AML-193 (cell line): ENCODE measurements at places on chromosomes 7 and 10.
A peak's percentile ranks its signal among the peaks of the same experiment; 100 is the strongest.

DNA sequence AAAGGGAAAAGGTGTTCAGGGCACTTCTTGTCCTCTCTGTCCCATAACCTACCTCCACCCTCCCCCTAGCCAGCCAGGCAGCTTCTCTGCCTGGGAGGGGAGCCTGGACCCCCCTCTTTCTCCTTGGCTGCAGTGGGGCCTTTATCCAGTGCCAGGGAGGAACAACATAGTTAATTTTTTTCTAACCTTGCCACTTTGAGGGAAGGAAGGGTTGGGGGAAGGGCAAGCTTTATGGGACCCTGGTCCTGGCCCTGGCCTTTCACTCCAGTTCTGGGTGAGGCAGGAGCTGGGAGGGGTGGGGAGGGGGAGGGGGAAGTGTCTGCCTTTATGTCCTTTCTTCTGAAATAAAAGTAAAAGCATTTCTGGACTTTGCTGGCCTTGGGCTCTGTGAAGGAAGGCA lies 4.5 kb downstream of the VGF start:
- DNase-seq: no peak

DNA sequence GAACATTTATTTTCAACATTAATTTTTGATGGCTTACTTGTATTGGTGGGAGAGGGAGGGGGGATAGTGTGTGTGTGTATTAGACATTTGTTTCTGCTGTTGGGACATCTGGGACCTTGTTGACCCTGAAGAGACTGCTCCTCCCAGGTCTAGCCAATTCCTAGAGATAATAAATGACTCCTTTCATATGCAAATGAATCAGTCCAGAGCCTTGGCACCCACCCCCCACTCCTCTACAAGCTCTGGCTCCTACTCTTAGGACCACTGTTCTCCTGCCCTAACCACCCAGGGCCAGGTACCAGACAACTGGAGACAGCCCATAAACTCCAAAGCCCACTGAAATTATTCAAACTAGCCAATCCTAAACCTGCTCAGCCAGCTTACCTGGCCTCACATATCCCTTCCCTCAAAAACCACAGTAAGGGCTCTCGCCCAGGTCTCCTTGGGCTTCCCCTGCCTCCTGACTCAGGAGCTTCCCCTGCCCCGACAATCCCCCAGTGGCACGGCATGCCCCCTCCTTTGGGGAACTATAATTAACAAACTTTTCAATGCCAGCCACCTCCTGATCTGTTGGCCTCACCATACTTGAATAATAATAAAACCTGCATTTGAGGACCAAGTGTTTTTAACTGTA lies 233.3 kb downstream of the ELMO1 start:
- no peak for DNase-seq

GRCh38 chr7:151245360-151246101 lies 3.0 kb downstream of the SMARCD3 start:
- peak; percentile 20 for DNase-seq

GRCh38 chr7:23247603-23248335 lies 1.2 kb downstream of the GPNMB start:
- DNase-seq: no peak

- no peak for DNase-seq
Observed at GRCh38 chr10:75718991-75719390, 287.6 kb downstream of the LRMDA start.

- DNase-seq: no peak
Observed at GRCh38 chr10:29714096-29714874, 79.5 kb upstream of the SVIL start.

- DNase-seq: no peak
Observed at GRCh38 chr10:23417254-23417653, 21.6 kb upstream of the OTUD1 start.

DNA sequence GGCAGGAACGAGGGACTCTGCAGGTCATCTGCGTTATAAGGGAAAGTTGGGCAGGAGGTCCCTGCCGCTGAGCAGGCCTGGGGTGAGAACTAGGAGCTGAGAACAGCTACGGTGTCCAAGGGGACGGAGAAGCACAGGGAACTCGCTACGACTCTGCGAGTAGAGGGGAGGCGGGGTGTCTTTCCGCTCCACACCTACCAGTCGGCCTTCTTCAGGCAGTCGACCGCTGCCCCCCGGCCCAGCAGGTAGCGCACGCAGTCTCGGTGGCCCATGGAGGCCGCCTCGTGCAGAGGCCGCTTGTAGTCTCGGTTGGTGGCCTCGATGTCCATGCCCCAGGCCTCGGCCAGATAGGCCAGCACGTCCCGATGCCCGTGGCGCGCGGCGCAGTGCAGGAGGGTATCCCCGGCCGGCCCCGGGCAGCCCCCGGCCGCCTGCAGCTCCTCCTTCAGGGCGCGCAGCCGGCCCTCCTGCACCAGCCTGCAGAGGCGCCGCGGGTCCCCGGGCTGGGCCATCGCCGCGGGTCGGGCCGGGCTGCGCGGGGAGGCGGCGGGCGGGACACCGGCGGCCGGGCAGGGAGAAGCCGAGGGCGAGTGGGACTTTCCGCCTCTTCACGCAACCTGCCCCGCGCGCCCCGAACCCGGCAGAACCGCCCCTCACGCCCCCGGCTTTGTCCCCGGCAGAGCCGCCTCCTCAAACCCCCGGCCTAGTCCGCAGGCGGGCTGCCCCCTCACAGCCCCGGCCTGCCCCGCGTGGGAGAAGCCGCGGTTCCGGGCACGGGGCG lies 660 bp downstream of the ANKRD16 start:
- DNase-seq: no peak

DNA sequence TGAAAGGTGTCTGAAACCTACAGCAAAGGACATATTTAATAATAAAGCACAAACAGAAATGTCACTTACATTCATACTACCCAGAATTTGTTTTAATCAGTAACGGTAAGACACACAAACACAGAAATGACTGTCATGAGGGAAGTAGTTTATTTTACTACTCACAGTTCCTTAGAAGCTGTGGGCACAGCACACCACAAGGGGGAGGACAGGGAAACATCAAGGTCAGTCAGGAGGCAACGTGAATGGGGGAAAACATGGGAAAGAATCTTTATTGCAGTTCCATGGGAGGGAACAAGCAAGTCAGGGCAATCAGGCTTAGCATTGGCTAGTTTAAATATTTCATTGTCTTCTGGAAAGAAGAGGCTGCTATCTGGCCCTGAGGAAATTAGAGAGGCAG lies 123.8 kb upstream of the PDSS1 start:
- no peak for DNase-seq

DNA sequence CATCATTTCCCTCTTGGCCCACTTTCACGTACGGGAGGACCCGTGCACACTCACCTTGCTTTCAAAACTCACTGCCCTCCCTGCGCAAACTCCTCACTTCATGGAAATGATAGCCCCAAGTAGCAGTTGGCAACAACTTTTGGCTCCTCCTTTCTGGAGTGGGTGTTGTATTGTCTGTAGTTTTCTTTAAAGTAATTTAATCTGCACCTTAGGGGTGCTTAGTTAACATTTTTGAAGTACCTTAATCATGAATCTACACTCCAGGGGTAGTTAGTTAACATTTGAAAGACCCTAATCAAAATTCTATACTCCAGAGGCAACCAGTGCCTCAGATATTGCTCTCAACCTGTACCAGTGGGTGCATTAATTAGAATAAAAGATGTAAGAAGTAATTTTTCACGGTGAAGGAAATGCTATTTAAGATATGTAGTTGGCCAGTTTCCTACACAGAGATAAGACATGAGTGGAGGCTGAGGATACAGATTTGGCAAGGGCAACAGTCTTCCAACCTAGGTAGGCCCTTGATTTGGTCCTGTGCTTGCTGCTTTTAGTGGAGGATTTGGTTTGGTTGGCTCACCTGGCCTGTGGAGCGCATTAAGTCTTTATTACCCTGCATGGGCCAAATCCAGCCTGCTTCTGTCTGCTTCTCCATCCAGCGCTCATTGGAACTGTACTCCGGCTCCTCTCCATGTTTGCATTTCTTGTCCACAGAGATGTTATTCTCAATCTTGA lies 93.0 kb downstream of the EXOC4 start:
- no peak for DNase-seq

GRCh38 chr7:117808341-117808757 lies 64.9 kb downstream of the CTTNBP2 start:
- DNase-seq: no peak

- no peak for DNase-seq
Observed at GRCh38 chr7:30223896-30224295, 60.5 kb upstream of the ZNRF2 start.

DNA sequence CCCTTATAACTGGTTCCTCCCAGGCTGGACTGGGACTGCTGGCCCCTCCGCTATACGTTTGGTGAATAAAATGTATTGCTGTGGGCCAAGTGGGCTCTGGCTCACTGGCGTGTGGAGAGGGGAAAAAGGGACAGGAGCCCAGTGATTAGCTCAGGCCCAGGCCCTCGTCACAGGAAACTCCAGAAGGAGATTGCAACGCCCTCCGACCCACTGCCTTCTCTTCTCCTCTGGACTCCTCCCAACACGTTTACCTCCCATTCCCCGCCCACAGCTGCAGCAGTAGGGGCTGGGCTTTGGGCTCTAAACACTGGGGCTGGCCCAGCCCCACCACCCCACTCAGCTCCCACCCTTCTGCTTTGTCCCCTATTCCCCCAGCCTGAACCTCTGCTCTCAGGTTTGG lies 173.9 kb downstream of the NEURL1 start:
- no peak for DNase-seq

GRCh38 chr7:1027242-1028043 lies 16.9 kb upstream of the GPR146 start:
- no peak for DNase-seq

GRCh38 chr10:28938745-28939144 lies 261.4 kb downstream of the BAMBI start:
- no peak for DNase-seq

DNA sequence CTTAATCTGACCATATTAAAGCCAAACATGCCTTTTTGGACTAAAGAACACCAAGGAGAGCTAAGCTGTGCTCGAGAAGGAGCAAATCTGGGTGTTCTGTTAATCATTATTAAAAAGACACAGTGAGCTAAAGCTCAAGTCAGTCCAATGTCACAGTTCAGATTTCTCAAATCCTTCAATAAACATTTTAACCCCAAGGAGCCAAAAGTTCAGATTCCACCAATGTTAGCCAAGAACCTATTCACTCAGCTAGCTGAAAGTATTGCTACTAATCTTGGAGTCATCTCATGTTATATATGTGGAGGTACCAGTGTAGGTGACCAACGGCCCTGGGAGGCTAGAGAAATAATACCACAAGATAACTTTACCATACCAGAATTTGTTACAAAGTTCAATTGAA lies 14.5 kb upstream of the ZNF33B start:
- DNase-seq: no peak

- no peak for DNase-seq
Observed at GRCh38 chr7:86209036-86209435, 434.7 kb upstream of the GRM3 start.

DNA sequence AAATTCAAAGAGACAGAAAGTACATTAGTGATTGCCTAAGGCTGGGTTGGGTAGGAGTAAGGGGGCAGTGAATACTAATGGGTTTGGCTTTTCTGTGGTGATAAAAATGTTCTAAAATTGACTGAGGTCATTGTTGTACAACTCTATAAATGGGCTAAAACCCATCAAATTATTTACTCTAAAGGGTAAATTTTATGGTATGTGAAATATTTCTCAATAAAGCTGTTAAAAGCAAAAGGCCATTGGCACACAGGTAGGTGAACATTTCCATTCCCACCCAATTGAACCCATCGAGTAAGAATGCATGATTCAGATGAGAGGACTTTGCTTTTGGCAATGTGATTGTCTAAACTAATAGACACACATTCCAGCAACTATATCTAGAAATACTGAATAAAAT lies 579.4 kb downstream of the GATA3 start:
- no peak for DNase-seq

- DNase-seq: no peak
Observed at GRCh38 chr10:58867683-58868082, 308.8 kb upstream of the PHYHIPL start.

GRCh38 chr7:131602304-131602993 lies 46.0 kb upstream of the PODXL start:
- no peak for DNase-seq

- DNase-seq: no peak
Observed at GRCh38 chr10:80152820-80153219, 20.3 kb downstream of the PLAC9 start.

GRCh38 chr7:104927055-104927454 lies 87.0 kb upstream of the KMT2E start:
- no peak for DNase-seq

GRCh38 chr10:36469585-36469984 lies 655.8 kb upstream of the ANKRD30A start:
- DNase-seq: no peak

DNA sequence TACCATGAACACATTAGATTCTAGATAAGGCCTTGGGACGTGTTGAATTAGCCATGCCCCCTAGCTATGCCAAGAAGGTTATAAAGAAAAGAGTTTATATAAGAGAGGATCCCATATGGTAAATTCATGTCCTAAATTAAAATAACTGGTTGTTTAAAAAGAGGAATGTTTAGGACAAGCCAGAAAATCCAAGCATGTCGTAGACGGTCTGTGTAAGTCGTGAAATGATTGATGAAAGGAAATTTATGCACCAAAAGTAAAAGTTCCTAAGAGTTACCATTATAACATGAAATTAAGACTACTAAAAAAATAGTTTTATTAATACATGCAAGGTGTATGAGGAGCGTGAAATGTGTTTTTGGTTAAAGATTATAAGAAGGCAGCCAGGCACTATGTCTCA lies 624.9 kb downstream of the ARL4A start:
- no peak for DNase-seq

- DNase-seq: no peak
Observed at GRCh38 chr10:86082556-86082955, 284.0 kb downstream of the GRID1 start.

DNA sequence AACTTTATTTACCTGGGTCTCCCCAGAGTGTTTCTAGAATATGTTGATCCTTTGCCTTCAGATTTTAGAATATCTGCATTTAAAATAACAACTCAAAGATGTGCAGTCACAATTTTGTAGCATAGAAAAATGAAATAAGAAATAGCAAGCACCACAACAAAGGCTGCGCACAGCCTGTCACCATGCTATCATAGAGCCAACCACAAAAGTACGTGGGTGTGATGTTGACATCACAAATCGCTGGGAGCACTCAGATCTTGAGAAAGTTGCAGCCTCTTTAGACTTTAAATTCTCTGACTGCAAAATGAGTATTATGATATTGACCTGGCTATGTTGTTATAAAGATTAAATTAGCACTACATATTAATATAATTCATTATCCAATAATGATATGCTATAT lies 177.9 kb downstream of the TNS3 start:
- no peak for DNase-seq

DNA sequence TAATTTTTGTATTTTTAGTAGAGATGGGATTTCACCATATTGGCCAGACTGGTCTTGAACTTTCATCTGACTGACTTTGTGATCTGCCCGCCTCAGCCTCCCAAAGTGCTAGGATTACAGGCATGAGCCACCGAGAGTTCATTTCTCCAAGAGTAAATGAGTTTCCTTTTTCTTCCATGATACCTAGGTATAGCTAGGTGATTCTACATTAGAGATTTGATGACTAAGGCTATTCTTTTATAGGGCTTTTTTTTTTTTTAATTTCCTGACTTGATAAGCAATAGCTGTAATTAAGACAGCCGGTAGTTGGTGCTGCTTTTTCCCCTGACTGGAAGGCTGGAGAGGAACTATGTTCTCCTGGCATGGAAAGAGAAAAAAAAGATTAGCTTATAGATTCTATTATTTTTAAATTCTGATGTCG lies 3.3 kb downstream of the PTPN12 start:
- no peak for DNase-seq

- DNase-seq: no peak
Observed at GRCh38 chr10:27518261-27518660, 14.2 kb downstream of the RAB18 start.
